T-helper 1 cell treated with Interleukin-12 subunit alpha and Interleukin-12 subunit beta and Interleukin-4 antibody, amounts not matched to agents 30 ng/mL and 1 ng/mL, for 36 hours (primary cell): ENCODE measurements at places on chromosomes 12 and 14. TPM values are rescaled to one million over a fixed set of nuclear protein-coding genes. Genes with fewer than 3 reads are reported as not detected.

Gene SERPINA12
- not detected in 2 replicates for total RNA-seq

Gene IL23A
- 31.6 and 32.8 TPM in 2 replicates for total RNA-seq

Gene SLC17A8
- total RNA-seq = not detected in 2 replicates

Gene KLRD1
- 2.5 and 4.9 TPM in 2 replicates for total RNA-seq

Gene SLC22A17
- 3.6 and 3.8 TPM in 2 replicates for total RNA-seq

Gene TMEM106C
- 103 and 106 TPM in 2 replicates for total RNA-seq
